ENCODE measurements at places on chromosomes 2 and 18.

DNA sequence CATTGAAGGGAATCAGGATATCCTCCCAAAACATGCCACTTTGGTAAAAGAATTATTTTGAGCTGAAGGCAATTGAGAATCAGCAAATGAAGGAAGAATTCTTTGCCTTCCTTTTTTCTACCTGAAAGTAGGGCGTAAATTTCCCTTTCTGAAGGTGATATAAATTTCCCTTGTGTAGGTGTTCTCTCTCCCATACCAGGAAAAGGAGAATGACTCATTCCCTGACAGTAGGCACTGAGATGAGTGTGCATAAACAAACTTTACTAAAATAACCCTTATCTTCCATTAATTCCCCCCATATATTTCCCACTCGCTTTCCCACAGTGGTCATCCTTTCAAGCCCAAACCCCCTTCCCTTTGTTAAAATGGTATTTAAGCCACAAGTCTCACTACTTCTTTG is 1339.0 kb downstream of the LRP1B start:
- DNase-seq, result no peak

- no peak for DNase-seq
These were observed 598.9 kb upstream of the LINC00305 start for GRCh38 chr18:64747803-64748202.

- DNase-seq, result no peak
These were observed 8.9 kb downstream of the PAPOLG start for GRCh38 chr2:60764736-60765534.

DNA sequence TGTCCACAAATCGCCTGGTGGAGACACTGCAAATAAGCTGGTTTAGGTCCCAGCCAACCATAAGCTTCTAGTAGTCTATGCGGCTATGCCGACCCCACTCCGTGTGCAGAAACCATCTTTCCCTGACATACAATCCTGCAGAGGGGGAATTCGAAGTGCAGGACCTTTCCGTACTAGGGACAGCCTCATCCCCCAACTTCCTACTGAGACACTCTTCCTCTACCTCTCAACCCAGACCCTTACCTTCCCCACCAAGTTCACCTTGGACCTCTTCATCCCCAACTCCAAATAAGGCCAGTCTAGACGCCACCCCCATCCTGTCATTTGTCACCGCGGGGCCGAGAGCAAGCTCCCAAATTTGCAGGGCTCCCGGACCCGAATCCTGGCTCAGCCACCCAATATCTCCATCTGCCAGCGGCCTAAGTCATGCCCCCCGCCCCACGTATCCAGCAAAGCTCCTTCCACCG is 496 bp downstream of the SUCLG1 start:
- no peak for DNase-seq

GRCh38 chr2:229900012-229900411 is 21.8 kb downstream of the TRIP12 start:
- no peak for DNase-seq

DNA sequence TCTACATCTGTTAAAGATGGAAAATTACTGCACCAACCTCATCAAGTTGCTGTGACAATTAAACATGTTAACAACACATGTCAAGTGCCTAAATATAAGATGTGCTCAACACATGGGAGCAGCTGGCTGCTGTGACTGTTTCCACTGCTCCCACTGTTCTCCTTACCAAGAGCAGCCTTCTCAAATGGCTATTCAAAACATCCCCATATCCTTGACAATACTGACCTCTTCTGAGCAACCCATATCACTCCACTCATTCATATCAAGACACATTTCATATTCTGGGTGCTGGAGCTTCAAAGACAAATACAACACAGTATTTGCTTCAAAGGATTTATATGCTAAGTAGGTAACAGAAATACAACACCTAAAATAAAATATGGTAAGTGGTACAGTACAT is 60.3 kb downstream of the PIAS2 start:
- no peak for DNase-seq

DNA sequence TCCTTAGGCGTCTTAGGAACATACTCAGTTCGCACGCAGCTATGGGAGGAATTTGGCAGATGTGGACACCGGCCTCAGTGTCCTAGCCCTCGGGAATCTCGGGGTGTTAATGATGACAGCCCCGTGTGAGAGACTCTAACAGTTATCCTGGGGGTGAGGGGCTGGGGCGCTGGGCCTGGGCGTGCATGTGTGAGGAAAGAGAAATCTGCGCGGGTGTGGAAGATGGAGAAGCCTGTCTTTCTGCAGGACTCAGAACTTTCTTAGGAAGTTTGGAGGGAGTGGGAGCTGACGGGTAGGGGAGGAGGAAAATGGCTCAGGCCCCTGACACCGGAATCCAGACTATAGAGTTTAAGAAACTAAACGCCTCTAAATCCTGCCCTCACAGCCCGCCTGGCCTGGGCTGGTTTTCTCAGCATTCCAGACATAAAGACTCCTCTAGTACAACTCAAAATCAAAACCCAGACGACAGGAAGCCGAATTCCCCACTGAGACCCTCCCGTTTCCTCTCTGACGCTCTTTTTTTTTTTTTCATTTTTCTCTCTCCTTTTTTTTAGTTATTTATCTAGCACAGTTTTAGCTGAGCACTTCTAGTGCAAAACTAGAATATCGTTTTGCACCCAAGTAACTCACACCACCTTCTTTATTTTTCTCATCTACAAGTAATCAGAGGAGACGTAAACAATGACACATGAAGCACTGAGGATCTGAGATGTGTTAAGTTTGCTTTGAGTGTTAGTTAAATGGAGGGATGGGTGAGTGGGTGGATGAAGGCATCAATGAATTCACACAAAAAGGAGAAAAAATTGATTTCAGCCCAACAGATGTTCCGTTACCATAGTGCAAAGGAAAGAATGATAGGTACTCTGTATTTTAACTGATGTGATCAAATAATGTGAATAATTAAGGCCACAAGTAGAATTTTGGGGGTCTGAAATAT is 1.2 kb upstream of the HAAO start:
- no peak for DNase-seq

DNA sequence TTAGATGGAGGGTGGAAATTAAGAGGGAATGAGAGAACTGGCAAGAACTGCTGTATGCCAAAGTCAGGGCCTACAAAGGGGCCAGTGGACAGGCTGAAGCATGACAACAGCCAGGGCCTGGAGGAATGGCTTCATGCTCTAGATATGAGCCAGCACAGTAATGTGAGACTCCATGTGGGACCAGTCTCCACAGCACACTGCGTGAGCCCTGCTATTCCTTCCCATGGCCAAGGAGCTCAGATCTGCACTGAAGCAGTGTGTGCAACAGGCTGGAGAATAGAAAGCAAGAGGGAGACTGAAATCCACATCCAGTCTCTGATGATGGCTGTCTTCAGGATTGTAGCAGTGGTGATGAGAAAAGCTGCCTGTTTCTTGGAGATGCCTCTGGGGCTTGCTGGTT is 162.8 kb downstream of the TPGS2 start:
- no peak for DNase-seq

DNA sequence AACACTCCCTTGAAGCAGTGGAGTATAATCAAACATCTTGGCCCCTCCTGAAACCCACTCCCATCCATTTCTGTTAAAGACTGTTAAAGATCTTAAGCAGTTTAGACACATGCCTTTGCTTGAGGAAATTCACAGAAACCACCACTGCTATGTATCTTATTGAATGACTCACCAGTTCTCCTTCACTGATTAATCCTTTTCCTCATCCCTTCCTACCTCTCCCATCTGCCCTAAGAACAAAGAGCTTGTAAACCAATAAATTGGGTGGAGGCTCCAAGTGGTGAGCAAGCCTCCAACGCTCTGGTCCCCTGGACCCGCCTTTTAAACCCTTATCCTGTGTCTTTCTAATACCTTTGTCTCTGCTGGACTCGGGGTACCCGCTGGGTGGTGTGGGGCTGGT is 746.1 kb downstream of the LRP1B start:
- no peak for DNase-seq

DNA sequence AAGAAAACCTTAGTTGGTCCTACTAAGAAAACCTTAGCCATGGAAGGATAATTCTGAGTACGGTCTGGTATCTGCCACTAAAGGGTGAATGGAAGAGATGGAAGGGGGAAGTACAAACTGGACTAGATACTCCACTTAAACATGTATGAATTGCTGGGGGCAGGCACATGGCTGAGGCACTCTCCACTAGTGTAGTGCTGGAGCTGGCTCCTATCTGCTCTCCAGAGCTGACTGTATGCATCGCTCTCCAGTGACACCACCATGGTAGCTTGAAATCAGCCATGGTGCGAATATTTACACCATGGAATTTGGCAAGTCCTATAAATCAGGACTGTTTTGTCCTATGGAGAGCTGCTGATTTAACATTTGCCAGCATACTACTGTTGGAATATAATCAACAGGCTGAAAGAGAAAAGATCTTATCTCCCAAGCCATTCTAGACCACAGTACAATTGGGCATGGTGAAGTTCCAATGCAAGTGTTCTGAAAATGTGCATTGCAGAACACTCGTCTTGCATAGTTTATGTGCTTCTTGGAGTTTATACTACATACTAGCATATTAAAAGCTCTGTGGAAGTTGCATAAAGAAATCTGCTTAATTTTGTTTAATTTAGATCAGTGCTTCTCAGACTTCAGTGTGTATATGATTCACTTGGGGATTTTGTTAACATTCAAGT is 277.4 kb downstream of the TDRD15 start:
- DNase-seq, result no peak

GRCh38 chr2:237435844-237436587 is 22.1 kb upstream of the COL6A3 start:
- no peak for DNase-seq

DNA sequence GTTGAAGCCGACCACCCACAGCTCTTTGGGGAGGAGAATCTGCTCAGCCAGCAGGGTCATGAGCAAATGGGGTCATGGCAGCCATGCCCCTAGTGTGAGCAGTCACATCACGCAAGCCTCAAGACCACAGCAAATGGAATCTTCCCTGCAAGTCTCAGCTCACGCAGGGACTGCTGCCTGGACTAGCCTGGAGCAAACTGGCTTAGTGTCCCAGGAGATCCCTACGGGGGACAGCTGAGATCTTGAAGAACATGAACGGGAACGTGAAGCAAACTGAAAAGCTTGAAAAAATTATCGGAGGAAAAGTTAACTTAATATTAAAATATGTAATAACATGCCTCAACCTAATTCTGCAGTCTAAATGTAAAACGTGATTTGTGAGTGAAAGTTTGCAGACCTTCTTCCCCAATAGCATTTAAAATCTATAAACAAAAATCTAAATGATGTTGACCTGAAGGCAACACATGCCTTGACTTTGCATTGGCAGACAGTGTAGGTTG is 118.4 kb downstream of the FAM124B start:
- DNase-seq, result no peak

- DNase-seq, result no peak
These were observed 68.5 kb upstream of the CHST9 start for GRCh38 chr18:27253571-27253970.

DNA sequence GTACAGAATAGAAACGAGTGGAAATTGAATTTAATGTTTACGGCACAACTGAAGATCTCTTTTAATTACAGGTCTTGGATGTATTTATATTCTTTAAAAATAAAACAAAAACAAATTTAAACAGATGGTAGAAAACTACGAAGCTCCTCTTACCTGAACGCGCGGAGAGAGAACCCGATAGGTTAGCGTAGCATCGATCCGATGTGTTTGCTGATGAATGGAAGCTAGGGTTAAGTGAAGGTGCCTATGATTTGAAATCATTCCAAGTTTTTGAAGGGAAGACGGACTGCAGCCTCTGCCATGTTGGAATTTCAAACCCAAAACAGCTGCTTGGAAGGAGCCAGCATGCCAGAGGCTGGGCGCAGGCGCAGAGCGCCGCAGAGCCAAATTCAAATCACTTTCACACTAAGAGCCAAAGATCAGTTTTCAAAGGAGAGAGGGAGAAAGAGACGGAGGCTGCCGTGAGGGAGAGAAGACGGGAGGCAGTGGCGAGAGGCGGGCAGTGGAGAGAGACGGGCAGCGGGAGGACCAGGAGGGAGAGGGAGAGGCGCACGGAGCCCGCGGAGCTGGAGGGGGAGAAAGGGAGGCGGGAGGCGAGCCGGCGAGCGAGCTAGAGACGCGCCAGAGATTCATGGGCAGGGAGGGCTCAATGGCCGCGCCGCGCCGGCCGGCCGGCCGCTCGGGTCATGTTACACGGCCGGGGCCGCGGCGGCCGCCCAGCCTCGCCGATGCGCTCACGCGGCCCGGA is at the start of gene FIGN:
Gene FIGN, minus strand, starts transcription at position 324 of the 748 bp plus-strand sequence. CDS start 1,081 bp downstream, outside the sequence.
- DNase-seq, result no peak

GRCh38 chr2:121634354-121635307 is 14.6 kb downstream of the CLASP1 start:
- no peak for DNase-seq

DNA sequence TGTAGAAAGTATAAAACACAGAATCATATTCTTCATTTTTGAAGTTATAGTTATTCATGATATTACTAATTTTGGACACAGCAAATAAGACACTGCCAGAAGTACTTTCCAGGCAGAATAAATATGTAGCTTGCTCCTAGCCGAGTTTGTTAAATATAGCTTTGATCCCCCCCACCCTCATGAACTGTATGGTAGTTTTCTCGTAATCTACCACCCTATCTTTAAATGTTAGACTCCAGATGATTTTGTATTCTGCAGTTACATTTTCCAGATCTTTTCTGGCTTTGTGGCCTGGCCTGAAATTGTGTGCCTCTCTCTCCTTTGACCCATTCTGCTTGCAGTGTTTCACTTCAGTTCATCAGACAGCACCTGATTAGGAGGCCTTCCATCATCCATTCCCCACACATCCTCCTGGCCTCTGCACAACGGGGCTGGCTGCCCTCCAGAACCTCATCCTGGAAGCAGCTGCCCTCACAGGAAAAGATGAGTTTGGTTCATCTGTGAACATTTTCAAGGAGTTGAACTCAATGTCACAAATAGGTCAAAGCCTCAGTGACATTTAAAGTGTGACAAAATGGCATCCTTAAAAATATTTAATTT is 4.7 kb upstream of the KCNJ3 start:
- DNase-seq, result no peak

- DNase-seq, result no peak
These were observed 50.4 kb upstream of the ASXL2 start for GRCh38 chr2:25928668-25929067.

- no peak for DNase-seq
These were observed 3.3 kb upstream of the ACTR3 start for GRCh38 chr2:113886479-113887008.

GRCh38 chr18:64403784-64404503 is 255.1 kb upstream of the LINC00305 start:
- DNase-seq, result no peak

GRCh38 chr18:6811816-6812215 is 82.3 kb downstream of the ARHGAP28 start:
- no peak for DNase-seq

- DNase-seq, result no peak
These were observed 132.2 kb downstream of the ARL4C start for GRCh38 chr2:234364661-234365060.

DNA sequence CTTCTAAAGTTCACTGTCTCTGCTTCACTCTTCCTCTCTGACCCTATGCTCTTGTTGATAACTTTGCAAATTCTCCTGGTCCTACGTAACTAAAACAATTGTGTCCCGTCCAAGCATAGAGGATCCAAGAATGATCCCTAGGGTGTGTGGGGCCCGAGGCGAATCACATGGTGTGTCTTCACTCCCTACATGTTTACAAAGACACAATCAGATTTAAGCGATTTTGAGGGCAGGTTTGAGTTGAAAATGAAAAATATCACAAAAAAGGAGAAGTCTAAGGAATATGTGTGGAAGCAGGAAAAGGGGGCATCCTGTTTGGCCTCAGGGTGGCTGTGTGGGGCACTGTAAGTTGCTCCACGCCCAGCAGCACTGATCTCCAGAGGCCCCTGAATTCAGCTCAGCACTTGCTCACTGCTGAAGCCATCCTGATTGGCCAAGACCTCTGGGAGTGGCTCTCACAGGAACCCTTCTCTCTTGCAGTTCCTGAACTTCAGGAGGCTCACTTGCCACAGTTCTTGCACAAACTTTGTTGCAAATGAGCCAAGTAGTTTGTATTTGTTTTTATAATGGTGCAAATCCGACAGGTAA is 363.6 kb downstream of the ZNF521 start:
- no peak for DNase-seq

All from NCI-H1417 treated with DMSO at 0.1 percent for 48 hours (cell line).